ENCODE measurements at places on chromosomes 6 and 20.

DNA sequence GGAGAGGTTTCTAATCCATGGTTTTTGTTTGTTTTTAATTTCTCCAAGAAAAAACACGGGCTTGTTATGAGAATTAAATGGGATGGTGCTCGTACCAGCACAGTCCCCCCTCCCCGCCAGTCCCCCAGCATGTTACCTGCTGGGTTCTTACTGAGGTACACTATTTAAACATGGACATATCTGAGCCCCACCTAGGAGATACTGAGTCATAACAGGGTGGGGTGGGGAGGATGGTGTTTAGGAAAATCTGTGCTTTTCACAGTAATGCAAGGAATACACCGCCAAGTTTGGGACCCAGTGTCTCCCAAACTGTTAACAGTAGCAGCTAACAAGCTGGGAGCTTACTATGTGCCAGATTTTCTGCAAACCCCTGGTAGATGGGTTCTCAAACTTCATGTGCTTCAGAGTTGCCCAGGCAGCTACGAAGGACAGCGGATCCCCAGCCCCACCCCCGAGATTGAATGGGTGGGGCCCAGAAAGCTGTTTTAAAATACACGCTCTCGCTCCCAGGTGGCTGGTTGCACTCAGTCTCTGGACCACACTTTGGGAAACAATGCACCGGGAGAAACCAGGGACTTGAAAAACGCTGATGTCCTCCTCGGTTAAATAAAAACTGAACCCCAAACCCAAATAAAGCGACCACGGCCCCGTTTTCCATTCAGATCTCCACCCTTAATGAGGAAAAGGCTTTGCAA is 995 bp downstream of the ZFP64 start:
- DNase-seq, result no peak

GRCh38 chr6:30571762-30572082 is 480 bp downstream of the ABCF1 start:
- DNase-seq, result no peak

GRCh38 chr6:41560431-41561192 is 14.4 kb downstream of the FOXP4 start:
- no peak for DNase-seq

DNA sequence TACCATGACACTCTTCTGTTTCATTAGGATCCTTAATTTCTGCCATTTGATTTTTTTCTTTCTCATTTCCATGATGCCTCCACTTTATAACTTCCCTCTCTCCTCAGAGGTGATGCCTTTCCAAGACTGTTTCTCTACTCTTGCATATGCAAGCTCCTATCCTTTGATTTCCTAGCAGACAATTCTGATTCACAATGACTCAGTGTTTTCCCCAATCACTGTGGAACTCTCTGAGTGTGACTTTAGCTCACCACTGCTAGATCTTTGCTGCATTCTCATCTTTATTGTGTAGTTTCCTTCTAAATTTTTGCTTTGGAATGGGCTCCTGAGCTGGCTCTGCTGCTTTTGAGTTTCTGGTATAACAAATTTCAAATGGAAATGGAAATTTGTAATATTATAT is 184.9 kb downstream of the TINAG start:
- no peak for DNase-seq

DNA sequence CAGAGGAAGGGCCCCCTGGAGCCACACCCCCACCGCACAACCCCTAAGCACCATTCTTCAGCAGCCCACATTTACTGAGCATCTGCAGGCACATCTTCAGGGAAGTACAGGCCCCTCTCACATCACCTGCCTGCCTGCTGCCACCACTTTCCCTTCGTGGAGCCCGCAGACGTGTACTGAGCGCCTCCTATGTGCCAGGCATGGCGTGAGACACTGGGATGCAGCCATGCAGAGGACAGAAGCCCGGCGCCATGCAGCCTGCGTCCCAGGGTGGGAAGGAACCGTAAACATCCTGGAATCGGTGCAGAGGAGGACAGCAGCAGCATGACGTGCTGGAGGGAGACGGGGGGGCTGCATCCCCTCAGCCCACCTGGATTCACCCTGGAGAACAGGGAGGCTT is 78.1 kb downstream of the GRM4 start:
- no peak for DNase-seq

DNA sequence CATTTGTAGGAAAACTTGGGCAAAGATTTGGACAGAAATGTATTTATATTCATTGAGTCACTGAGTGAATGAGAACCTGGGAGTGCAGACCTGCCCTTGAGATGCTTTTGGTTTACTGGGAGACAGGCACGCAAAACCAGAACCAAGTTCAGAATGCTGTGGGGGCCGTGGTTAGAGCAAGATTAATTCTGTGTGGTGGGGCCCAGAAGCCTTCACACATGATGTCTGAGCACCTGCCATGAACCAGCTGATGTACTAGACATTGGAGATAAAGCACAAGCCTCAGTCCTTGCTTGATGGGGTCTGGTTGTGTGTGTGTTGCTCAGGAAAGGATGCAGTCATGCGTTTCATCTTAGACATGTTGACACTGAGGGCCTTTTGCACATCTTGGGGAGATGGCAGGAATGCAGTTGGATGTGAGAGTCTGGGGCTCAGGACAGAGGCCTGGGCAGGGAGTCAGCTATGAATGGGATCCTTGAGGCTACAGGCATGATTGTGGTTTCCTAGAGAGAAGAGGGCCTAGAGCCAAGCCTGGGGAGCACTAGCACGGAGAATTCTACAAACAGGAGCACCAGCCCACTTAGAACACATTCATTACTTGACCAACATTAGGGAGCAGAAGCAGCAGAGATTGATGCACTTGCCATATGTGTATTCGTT is 114.3 kb upstream of the TMEM181 start:
- no peak for DNase-seq

DNA sequence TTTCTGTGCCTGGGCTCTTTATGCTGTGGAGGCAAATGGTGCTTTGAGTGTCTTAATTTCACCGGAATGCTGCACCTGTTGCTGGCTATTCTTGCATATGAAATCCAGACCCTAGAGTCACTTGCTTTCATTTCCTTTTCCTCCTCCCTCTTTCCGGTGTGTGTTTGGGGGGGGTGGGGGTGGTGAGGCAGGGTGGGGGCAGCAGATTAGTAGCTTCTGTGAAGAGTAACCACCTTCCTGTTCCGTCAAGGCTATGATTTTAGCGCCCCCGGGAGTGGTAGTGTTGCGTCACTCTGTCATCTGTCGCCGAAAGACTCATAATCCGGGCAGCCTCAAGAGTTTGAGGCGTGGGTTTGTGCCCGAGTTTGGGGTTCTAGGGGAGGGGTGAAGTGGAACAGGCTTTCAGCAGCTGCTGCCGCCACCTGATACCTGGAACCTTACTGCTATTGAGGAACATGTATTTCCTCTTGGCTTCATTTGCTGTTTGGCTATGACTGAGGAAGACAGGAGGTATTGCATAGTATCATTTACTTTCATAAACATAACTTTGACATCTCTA is 49.1 kb downstream of the UTRN start:
- no peak for DNase-seq

DNA sequence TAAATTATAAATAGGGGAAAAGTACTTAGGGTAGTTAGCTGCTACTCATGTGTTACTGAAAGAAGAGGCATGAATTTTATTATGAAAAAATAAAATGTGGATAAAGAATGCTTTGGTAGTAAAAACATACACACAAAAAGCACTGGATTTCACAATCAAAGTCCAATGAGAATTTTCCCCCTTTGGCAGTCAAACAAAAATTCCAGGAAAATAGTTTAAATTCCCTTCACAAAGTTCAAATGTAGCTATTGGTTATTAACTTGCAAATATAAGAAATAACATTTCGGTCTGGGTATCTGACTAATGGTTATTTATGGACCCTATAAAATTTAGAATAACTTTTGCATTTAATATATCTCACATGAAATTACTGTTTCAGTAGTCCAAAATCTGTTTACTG is 210.4 kb downstream of the FOXC1 start:
- DNase-seq, result no peak

GRCh38 chr20:47019121-47019824 is 124.6 kb downstream of the EYA2 start:
- DNase-seq, result no peak

DNA sequence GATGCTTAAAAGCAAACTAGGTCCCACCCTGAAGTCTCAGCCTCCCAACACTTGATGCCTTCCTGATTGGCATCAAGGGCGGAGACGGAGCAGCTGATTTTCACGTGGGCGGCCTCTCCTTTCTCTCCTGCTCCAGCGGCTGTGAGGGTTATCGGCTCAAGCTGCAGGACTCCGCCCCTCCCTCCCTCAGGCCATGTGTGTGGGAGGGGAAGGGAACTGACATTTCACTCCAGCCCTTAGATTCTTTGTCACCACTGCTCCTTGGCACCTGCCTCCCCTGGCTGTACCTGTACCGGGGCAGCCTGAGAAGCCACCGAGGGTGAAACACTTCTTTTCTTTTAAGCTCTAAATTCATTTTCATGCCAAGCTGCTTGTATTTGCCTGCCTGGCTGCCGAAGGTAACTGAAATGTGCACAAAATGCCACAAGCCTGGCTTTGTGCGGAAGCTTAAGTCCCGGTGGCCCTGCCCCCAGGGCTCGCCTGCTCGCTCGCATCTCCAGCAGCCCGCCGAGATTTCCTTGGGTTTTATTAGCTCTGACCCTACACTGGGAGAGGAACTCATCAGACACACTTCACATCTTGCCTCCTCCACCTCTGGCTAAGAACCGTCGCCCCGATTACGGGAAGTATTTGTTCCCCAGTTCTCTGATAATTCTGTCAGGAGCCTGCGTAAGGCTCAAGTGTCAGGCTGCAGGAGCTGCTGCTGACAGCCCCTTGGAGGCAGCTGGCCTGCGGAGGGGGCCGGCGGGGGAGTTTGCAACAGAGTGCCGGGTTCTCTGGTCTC is 9.6 kb upstream of the CPNE5 start:
- DNase-seq, result no peak

- no peak for DNase-seq
These were observed 486.1 kb upstream of the BTBD3 start for GRCh38 chr20:11431621-11432020.

DNA sequence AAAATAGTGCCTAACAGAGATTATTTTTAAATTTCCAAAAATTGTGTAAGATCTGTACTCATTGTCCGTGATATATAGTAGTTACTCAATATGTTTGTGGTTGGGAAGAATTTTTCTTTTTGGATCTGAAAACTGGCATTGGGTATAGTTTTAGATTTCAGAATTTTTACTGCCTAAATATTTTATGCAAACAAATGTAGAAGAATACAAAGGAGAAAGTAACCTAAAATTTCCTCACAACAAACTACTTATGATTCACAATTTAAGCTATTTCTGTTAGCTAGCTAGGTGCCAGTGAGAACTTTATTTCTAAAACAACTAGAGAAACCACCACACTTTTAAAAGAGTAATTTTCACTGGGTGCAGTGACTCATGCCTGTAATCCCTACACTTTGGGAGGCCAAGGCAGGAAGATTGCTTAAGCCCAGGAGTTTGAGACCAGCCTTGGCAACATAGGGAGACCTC is 38.8 kb downstream of the SESN1 start:
- DNase-seq, result no peak

GRCh38 chr6:124119596-124119995 is 315.9 kb downstream of the NKAIN2 start:
- DNase-seq, result no peak

DNA sequence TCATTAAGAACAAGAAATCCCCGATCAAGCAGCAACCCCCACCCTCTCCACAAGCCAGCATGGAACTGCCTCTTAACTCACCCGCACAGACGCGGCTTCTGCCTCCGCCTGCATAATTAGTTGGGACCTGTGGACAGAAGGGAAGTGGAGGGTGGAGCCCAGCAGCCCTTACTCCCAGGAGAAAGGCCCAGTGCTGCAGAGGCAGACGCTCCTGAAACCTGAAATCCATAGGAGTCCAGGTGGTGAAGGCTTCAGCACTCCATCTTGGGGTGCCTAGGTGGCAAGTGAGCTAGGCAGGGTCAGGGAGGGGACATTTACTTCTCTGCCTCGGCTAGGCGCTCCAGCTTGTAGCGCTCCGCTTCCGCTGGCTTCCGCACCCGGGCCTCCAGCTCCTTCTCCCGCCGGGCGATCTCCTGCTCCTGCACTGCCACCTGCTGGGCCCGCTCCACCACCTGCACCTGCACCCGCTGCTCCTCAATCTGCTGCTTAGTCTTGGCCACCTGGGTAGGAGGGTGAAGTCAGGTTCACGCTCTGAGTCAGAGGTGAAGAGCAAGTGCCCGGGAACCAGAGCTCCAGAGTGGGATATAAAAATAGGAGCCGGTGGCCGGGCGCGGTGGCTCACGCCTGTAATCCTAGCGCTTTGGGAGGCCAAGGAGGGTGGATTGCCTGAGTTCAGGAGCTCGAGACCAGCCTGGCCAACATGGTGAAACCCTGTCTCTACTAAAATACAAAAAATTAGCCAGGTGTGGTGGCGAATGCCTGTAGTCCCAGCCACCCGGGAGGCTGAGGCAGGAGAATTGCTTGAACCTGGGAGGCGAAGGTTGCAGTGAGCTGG is 10.7 kb downstream of the TUBB start:
- peak; percentile 74 for DNase-seq
